ENCODE measurements at places on chromosomes 3 and 15. TPM values are rescaled to one million over a fixed set of nuclear protein-coding genes. Genes with fewer than 3 reads are reported as not detected.
A peak's percentile ranks its signal among the peaks of the same experiment; 100 is the strongest.

DNA sequence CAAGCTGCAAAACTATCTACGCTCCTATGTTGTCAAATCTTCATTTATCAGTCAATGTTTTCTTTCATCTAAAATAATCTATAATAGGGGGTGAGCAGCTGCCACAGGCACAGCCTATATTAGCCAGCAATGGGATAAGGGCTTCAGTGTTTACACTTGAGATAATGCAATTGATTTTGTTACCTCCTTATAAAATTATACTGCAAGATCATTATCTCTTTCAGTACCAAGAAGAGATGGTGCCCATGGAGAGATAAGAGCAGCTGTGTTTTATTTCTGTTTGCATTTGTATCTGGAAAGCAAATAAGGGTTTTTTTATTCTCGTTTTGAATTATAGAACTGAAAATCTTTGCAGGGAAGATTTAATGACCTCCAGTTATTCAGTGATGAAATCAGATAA, 68.9 kb downstream of the PLD1 start:
- no peak overlapping the region for H3K4me3 ChIP-seq
- no peaks in the 10 kb centered on the region for H3K36me3 ChIP-seq
- H3K4me1 ChIP-seq = no peaks in the 10 kb centered on the region
- peaks cover 14% of the 10 kb centered on the region for H3K27me3 ChIP-seq
- no peak overlapping the region for H3K27ac ChIP-seq

ERICH6 gene
- total RNA-seq = not detected

- no peak overlapping the region for H3K27ac ChIP-seq
- DNase-seq = no peak
- H3K4me1 ChIP-seq = peaks cover 3% of the 10 kb centered on the region
- H3K4me3 ChIP-seq = no peak overlapping the region
- H3K27me3 ChIP-seq = no peaks in the 10 kb centered on the region
Measured at GRCh38 chr3:100454677-100455076, 37.7 kb upstream of the TMEM45A start.

DNA sequence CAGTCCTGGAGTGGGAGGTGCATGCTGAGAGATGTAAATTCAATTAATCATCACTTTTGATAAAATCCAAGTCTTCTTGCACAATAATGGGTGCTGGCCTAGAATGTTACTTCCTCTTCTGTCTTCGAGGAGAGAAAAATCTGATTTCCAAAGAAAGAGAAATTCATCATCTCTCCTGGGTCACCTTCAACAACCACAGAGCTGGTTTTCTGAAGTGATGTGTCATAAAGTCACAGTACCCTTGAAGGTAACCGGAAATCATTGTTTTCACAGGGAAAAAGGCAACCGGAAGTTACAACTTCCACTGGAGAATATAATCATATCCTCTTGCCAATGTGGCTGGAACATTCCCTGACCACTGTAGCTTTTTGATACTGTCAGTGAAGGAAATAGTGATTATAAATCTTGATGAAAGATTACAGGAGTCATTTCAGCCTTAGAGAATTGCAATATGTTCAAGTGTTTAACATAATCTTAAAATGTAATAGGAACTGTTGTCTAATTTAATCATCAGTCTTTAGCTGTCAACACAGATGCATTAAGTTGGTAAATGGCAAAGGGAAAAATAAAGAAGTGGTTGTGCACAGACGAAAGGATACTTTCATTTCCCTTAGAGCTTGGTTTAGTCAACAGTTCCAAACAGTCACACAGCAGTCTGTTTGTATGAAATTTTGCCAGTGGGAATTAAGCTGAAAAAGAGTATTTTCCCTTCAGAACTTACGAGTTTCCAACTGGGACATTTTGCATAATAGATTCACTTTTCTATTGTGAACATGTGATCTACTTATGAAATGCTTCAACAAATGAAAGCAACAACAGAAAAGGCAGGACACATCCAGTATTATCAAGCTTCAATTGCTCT, 106.5 kb upstream of the SLC4A7 start:
- H3K36me3 ChIP-seq = no peaks in the 10 kb centered on the region
- H3K27ac ChIP-seq = peak overlapping the region; percentile 5

GOLGA8M gene
- not detected for total RNA-seq

- no peaks in the 10 kb centered on the region for H3K36me3 ChIP-seq
- no peak overlapping the region for H3K27ac ChIP-seq
- H3K27me3 ChIP-seq = no peaks in the 10 kb centered on the region
- DNase-seq = no peak
- H3K4me3 ChIP-seq = no peak overlapping the region
Measured at GRCh38 chr3:30368978-30369377, 237.4 kb upstream of the TGFBR2 start.

DNA sequence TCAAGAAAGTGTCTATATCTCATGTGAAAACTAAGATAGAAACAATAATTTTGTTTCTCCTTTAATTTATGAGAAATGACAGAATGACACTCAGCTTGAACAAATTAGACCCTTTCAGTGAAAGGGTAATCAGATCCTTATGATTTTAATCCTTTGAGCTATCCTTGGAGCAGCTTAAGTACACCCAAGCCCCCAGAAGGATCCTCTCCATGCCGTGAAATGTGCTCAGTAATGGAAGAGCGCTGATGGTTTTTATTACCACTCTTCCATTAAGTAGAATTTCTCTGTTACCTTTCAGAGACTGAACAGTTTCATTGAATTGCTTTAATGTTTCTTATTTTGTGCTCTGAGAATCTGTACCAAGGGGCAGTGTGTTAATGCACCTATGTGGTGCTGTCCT, 54.3 kb downstream of the HMG20A start:
- no peak overlapping the region for H3K4me3 ChIP-seq
- peaks cover 24% of the 10 kb centered on the region for H3K36me3 ChIP-seq
- no peak for DNase-seq
- no peak overlapping the region for H3K27ac ChIP-seq
- H3K4me1 ChIP-seq = peaks cover 2% of the 10 kb centered on the region

GRCh38 chr3:169085827-169086226, 577.7 kb downstream of the MECOM start:
- no peaks in the 10 kb centered on the region for H3K4me1 ChIP-seq
- H3K4me3 ChIP-seq = no peak overlapping the region
- DNase-seq = no peak
- H3K36me3 ChIP-seq = no peaks in the 10 kb centered on the region
- H3K27ac ChIP-seq = no peak overlapping the region

DNA sequence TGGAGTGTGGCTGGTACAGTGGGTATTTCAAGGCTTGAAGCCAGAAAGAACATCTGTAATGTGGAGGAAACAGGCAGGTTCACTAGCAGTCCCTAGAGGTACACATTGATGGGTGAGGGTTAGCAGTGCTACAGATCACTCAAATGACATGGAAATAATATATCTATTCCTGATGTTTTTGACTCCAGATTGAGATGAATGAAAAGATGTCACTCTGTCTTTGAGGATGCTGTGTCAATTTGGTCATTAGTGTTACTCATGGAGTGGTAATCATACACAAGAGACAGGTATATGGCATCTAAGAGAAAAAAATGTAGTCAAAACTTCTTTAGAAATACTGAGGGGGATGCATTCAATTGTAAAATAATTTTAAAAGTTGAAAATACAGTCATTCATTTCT, 135.1 kb downstream of the ZIC1 start:
- no peaks in the 10 kb centered on the region for H3K27me3 ChIP-seq
- H3K4me1 ChIP-seq = no peaks in the 10 kb centered on the region
- no peaks in the 10 kb centered on the region for H3K36me3 ChIP-seq
- H3K27ac ChIP-seq = no peak overlapping the region

DNA sequence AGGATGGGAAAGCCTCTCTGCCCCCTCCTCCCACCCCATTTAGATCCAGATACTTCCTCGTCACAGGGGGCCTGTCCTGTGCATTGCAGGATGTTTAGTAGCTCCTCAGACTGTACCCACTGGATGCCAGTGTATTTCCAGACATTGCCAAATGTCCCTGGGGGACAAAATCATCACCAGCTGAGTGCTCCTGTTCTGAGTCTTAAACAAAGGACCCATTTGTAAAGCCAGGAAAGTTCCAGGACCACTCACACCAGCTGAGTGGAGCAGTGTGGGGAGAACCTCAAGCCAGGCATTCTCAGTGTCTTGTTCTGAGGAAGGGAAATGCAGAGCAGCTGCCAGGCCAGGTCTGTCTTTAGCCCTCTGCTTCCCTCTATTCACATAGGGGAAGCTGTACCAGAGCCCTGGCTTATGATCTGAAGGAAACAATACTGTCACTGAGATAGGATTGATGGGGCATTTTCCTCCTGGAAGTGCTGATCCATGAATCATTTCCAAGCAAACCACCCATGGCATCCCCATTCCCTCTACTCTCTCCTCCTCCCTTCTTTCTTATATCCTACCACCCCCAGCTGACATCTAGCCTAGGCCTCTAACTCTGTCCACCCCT, 67.4 kb upstream of the MEX3B start:
- peaks cover 2% of the 10 kb centered on the region for H3K4me1 ChIP-seq
- DNase-seq = no peak
- H3K4me3 ChIP-seq = no peak overlapping the region
- no peaks in the 10 kb centered on the region for H3K27me3 ChIP-seq
- no peaks in the 10 kb centered on the region for H3K36me3 ChIP-seq

STAC gene
- not detected for total RNA-seq

- DNase-seq = no peak
- H3K36me3 ChIP-seq = peaks cover 21% of the 10 kb centered on the region
- peaks cover 84% of the 10 kb centered on the region for H3K4me1 ChIP-seq
- H3K27me3 ChIP-seq = no peaks in the 10 kb centered on the region
- H3K27ac ChIP-seq = peak overlapping the region; percentile 85
Measured at GRCh38 chr3:4841225-4841624, 138.0 kb upstream of the BHLHE40 start.

DNA sequence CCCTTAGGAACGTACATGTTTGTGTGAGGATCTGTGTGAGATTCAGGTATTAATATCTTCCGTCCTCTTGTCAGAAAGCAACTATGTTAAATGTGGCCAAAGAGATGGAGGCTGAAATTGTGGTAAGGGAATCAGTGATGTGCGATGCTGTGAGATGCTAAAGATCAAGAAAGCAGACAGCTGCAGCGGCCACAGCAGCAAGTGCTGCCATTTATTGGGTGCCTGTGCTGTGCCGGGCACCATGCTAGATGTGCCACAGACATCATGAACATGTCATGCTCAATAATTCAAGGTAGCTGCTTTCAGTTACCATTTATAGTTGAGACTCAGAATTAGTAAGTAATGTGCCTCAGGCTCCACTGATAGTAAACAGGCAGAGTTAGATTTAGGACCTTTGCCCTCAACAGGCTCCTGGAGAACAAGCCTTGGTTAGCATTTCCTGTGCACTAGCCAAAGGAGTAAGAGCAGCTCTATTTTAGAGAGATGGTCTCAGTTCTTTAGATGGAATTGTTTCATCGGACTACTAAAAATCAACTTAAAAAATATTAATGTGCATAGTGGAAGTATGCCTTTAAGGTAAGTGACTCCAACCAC, 24.9 kb downstream of the LARS2 start:
- no peaks in the 10 kb centered on the region for H3K27me3 ChIP-seq
- no peak overlapping the region for H3K27ac ChIP-seq
- peaks cover 3% of the 10 kb centered on the region for H3K4me1 ChIP-seq
- no peak for DNase-seq
- H3K36me3 ChIP-seq = peaks cover 13% of the 10 kb centered on the region

DNA sequence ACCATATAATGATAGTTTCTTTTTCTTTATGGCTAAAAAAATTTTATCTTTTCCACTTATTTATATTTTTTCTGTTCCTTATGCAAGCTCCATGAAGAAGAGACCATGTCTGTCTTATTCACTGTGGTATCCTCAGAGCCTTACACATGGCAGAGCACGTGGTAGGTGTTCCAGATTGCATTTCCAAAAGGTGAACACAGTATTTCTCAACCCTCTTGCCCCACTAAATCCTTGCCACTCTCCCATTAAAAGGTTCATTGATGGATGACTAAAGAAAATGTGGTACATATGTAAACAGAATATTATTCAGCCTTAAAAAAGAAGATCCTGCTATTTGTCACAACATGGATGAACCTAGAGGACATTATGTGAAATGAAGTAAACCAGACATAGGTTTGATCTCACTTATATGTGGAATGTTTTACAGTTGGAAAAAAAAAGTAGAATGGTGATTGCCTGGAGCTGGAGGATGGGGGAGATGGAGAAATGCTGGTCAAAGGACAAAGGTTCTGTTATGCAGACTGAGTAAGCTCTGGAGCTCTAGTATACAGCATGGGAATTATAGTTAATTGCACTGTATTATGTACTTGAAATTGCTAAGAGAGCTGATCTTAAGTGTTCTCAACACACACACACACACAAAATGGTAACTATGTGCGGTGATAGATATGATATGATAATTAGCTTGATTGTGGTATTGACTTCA, 266.7 kb downstream of the CNTN3 start:
- H3K27me3 ChIP-seq = no peaks in the 10 kb centered on the region
- no peak overlapping the region for H3K27ac ChIP-seq
- no peaks in the 10 kb centered on the region for H3K36me3 ChIP-seq
- no peak for DNase-seq

- peaks cover 22% of the 10 kb centered on the region for H3K27me3 ChIP-seq
- no peak overlapping the region for H3K4me3 ChIP-seq
- H3K27ac ChIP-seq = no peak overlapping the region
- peaks cover under 1% of the 10 kb centered on the region for H3K4me1 ChIP-seq
- DNase-seq = no peak
Measured at GRCh38 chr3:53489787-53490458, 4.5 kb upstream of the CACNA1D start.

DUOX1 gene
- 0.17 TPM for total RNA-seq

GRCh38 chr3:108459225-108459624, 51.2 kb downstream of the MYH15 start:
- H3K4me1 ChIP-seq = no peaks in the 10 kb centered on the region
- H3K36me3 ChIP-seq = no peaks in the 10 kb centered on the region
- DNase-seq = no peak
- no peak overlapping the region for H3K4me3 ChIP-seq
- no peak overlapping the region for H3K27ac ChIP-seq
- peaks cover 3% of the 10 kb centered on the region for H3K27me3 ChIP-seq

DNA sequence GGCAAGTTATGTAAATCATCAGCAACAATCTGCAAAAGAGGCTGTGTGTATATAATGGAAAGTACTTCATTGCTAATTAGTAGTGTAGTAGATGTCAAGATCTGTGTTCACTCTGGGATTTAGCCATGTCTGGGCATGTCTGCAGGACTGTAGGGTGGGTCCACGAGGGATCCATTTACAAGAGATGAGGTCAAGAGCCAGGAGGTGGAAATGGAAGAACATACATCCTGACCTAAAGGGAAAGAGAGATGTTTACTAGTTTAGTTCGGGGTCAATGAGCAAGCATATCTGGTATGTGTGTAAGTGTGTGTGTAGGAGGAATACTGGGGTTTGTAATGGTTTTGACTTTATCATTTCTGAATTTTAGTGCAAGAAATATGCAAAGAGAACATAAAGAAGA, 171.5 kb upstream of the NANOGP8 start:
- no peak for DNase-seq
- H3K4me1 ChIP-seq = no peaks in the 10 kb centered on the region

- no peak for DNase-seq
- peaks cover 59% of the 10 kb centered on the region for H3K4me1 ChIP-seq
- H3K36me3 ChIP-seq = peaks cover 26% of the 10 kb centered on the region
Measured at GRCh38 chr15:25426896-25427610, 11.8 kb downstream of the UBE3A start.

GRCh38 chr15:36066757-36067156, 512.7 kb upstream of the CDIN1 start:
- no peaks in the 10 kb centered on the region for H3K36me3 ChIP-seq
- H3K27me3 ChIP-seq = no peaks in the 10 kb centered on the region
- no peak overlapping the region for H3K4me3 ChIP-seq
- no peak overlapping the region for H3K27ac ChIP-seq

TIMP4 gene
- not detected for total RNA-seq

Data from activated naive CD4-positive, alpha-beta T cell treated with anti-CD3 and anti-CD28 coated beads for 36 hours (primary cell).